Stimulated activated CD4-positive, alpha-beta T cell treated with anti-CD3 and anti-CD28 coated beads, Interleukin-2, amount 100 ng/mL, for 24 hours (primary cell): ENCODE measurements at places on chromosomes 5 and 9.

DNA sequence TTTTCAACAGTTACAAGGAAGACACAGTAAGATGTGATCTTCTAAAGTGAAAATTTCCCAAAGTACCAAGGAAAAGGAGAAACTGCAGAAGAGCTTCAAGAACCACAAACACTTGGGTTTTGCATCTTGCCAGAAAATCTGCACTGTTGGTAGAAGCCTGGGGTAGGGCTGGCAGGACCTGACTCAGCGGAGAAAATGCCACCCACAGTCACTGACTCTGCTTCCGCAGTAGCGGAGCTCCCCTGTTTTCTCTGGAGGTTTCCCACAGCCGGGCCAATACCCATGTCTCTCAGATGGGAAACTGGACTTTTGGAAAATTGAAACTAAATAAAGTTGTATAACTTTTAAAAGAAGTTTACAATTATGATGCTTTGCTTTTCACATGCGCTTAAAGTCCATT, 104.2 kb downstream of the MEF2C start:
- DNase-seq: peak; percentile 12

DNA sequence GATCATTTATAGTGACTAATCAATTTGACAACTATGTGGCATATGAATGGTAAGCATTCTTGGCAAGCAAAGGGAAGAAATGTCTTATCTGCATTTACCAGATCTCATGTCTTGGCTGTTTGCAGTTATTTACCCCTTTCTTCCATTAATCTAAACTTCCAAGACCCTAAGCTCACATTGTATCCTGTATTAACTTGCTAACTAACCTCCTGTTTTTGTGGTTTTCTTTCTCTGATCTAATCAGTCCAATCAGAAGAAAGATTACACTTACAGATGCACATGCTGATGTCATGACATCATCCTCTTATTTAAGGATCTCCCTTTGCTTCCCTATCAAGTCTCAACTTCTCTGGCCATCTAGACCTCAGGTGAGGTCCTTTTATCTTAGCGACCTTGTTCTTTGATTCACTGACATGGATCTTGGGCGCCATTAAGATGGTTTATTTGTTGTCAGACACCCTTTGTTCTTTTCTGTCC, 95.5 kb downstream of the F2RL2 start:
- DNase-seq: no peak

- no peak for DNase-seq
These were observed 1359.1 kb upstream of the CDH9 start for GRCh38 chr5:28397502-28397941.

- DNase-seq: no peak
These were observed 53.1 kb downstream of the HCN1 start for GRCh38 chr5:45643056-45643455.

- no peak for DNase-seq
These were observed 236.2 kb downstream of the NNT start for GRCh38 chr5:43839218-43839617.

DNA sequence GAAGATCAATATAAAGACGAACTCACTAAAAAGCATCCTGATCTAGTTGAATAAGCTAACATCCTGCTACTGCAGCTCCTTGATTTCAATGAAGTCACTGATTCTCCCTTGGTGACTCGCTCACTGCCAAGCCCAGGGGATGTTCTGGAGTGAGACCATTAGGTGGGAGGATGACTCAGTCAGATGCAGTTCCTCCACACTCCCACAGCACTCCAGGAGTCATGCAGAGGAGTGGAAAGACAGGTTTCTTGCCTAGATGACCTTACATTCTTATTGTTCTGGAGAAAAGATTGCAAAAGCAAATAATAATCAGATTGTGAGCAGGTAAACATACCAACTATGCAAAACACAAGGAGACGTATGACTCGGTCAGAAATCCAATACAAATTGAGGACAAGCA, 15.3 kb downstream of the GCNT4 start:
- DNase-seq: peak; percentile 36

- DNase-seq: peak; percentile 12
These were observed 5.2 kb upstream of the FCN1 start for GRCh38 chr9:134922932-134923240.

- no peak for DNase-seq
These were observed 42.3 kb downstream of the PLGRKT start for GRCh38 chr9:5395428-5395827.

DNA sequence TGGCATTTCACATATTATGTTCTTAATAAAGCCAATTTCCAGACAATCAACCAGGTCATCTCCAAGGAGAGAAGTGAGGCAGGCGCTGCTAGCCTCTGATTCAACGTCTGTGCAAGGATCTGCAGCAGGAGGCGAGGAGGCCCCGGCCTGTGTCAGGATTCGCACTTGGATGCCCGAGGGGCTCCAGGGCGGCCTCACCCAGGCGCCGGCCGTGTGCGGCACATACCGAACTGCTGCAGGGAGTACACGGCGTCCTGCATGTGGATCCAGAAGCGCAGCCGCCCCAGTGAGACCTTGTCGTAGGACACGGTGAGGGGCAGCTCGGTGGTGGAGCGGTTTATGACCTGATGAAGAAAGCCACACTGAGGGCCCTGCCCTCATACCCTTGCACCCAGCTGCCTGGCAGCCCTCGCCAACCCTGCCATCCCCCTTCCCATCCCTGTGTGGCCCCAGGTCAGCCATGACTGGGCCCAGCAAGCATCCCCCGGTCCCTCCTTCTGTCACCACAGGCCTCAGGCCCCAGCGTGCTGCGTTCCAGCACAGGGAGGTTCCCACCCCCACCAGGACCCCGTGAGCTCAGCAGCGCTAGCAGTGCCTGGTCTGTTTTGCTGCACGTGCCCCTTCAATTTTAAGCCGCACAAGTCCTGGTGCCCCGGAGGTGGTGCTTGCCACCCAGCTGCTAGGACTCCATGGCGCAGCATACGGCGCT, 9.9 kb downstream of the CLPTM1L start:
- DNase-seq: no peak

DNA sequence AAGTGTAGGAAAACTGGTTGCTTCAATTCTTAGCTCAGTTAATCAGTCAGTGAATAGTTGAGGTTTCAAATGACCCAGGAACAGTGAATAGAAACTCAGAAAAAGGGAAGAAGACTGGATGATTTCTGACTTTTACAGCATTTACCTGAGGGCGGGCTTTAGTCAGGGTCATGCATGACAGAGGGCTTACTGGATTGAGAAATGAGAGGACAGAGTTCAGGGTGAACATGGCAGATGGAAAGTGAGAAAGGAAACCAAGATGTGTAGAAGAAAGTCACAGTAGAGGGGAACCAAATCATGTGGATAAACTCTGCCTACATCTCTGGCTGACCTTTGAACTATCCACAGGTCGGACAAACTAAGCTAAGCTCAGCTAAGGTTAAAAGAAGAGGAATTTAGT, 596.0 kb downstream of the SEMA5A start:
- DNase-seq: no peak

- DNase-seq: no peak
These were observed 147.8 kb downstream of the SLC24A2 start for GRCh38 chr9:19641046-19641445.

- no peak for DNase-seq
These were observed 3.9 kb downstream of the MEGF9 start for GRCh38 chr9:120710110-120710981.

DNA sequence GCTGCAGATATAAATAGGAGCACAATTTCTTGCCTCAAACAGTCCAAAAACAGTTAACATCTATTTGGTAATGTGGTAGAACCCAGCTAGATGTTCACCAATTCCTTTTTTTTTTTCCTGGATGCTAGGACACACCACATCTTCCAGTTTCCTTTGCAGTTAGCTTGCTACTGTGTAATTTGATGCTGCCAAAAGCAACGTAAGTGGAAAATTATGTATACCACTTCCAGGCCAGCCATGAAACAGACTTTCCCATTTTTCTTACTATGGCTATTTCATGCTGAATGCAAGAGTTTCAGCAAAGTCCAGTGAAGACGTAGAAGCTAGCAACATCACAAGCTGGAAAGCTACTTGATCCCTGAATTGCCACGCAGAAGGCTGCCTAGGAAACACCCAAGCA, 667.2 kb downstream of the TLE1 start:
- no peak for DNase-seq

- DNase-seq: no peak
These were observed 65.1 kb downstream of the PLPPR1 start for GRCh38 chr9:101093620-101094019.

- no peak for DNase-seq
These were observed 464.3 kb upstream of the PAPPA start for GRCh38 chr9:115689331-115689730.

- DNase-seq: no peak
These were observed 9.2 kb upstream of the ERAP1 start for GRCh38 chr5:96816991-96817390.
